ENCODE measurements at places on chromosomes 12 and 14.

- DNase-seq, result peak; percentile 41
Observed at GRCh38 chr12:31390991-31391390, 65.0 kb upstream of the SINHCAF start.

- no peak for DNase-seq
Observed at GRCh38 chr12:12138203-12139154, 67.7 kb downstream of the BCL2L14 start.

DNA sequence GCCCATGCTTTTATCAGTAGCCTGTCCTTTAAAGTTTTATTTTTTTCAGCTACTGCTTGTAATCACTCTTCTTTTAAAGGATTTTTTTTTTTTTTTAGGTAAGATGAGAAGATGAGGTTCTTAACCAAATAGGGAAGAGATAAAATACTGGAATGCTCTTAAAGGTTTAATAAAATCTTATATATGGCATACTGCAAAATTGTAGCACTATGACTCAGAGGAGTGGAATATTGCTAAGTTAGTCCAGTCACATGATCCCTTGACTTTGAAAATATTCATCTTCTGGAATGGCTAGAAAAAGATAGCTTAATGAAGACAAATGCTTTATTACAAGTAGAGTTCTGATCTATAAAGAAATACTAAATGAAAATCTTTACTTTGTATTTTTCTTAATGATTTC, 116.6 kb downstream of the NAV3 start:
- DNase-seq, result no peak

GRCh38 chr14:85052646-85053045, 477.3 kb upstream of the FLRT2 start:
- no peak for DNase-seq

DNA sequence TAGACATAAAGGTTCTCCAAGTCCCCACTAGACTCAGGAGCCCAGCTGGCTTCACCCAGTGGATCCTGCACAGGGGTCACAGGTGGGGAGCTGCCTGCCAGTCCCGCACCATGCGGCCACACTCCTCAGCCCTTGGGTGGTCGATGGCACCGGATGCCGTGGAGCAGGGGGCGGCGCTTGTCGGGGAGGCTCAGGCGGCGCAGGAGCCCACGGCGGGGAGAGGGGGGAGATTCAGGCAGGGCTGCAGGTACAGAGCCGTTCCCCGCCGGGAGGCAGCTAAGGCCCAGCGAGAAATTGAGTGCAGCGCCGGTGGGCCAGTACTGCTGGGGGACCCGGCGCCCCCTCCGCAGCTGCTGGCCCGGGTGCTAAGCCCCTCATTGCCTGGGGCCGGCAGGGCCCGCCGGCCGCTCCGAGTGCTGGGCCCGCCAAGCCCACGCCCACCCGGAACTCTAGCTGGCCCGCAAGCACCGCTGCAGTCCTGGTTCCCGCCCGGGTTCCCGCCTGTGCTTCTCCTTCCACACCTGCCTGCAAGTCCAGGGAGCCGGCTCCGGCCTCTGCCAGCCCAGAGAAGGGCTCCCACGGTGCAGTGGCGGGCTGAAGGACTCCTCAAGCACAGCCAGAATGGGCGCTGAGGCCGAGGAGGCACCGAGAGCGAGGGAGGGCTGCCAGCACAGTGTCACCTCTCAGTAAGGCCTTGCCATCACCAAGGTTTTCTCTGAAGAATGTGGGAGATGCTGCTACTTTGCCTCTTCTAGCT, 58.4 kb upstream of the PPP1R12A start:
- DNase-seq, result no peak

- DNase-seq, result no peak
Observed at GRCh38 chr12:118175823-118176447, 40.0 kb downstream of the PEBP1 start.

GRCh38 chr14:20631023-20631879, 10.2 kb downstream of the OR6S1 start:
- peak; percentile 73 for DNase-seq

- peak; percentile 56 for DNase-seq
Observed at GRCh38 chr12:9405886-9406563, 197.8 kb upstream of the PZP start.

GRCh38 chr12:106387848-106388377, 30.4 kb downstream of the POLR3B start:
- no peak for DNase-seq

- no peak for DNase-seq
Observed at GRCh38 chr14:92160619-92161018, 38.9 kb downstream of the CPSF2 start.

DNA sequence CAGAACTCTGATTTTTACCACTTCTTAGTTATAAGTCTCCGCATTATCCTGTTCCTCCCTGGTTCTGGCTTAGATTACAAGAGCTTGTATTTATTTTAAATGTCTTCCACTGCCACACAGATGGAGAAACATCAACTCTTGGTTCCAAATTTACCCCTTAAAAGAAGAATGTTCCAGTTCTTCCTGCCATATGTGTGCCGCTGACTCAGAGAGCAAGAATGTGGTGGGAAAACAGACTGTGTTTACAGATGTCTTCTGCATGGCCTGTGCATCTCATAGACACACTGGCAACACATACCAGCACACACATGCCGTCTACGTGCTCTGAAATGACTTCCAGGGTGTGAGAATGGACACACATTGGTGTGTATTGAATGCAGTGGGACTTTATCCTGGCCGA, 383.0 kb downstream of the LRIG3 start:
- no peak for DNase-seq

DNA sequence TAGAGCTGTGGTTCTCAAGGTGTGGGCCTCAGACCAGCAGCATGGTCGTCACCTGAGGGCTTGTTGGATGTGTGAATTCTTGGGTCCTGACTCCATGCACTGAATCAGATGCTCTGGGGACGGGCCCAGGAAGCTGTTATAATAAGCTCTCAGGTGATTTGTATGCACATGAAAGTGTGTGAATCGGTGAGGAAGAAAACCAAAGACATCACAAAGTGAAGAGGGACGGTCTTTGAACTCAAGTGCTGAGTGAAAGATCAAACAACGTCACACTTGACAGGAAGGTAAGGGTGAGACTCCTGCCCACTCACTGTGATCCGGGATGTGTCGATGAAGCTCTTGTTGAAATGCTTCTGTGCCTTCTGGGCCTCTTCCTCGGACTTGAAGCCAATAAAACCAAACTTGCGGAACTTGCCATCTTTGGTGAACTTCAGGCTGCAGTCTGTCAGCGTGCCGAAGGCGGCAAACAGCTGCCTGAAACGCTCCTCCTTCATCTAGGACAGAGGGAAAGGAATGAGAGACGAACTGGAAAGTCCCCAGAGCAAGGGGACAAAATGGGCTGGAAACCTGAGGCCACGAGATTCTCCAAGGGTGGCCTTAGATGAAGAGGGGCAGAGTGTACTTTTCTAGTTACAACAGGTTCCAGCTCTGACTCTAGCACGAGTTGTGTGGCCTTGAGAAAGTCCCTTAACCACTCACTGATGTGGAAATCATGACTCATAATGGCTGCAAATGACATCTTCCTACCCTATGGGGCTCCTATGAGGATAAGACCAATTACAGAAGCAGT, 4.0 kb downstream of the RBM19 start:
- DNase-seq, result no peak

- DNase-seq, result no peak
Observed at GRCh38 chr14:46940611-46941010, 289.0 kb upstream of the RPL10L start.

- no peak for DNase-seq
Observed at GRCh38 chr12:3081886-3082285, 4.7 kb downstream of the TSPAN9 start.

GRCh38 chr14:105378199-105378598, 20.1 kb upstream of the TEX22 start:
- no peak for DNase-seq

- DNase-seq, result peak; percentile 23
Observed at GRCh38 chr14:25121337-25122129, 71.6 kb upstream of the STXBP6 start.

- DNase-seq, result peak; percentile 95
Observed at GRCh38 chr14:26598081-26598671, 343 bp upstream of the NOVA1 start.

DNA sequence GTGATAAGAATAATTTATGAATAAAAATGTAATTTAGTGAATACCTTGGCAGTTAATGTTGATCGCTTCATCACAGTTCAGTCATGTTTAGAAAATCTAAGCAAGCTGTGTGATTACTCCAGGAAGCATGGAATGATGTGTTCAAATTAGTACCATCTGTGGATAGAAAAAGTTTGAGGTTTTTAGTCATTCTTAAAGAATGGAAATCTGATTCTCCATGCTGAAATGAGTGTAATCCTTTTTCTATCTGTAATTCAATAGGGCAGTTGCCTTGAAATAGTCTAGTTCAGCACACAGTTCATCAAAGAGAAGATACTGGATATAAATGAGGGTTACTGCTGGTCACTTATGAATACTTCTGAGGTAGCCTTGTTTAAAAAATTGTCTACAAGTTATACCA, 127.2 kb upstream of the MYF6 start:
- DNase-seq, result no peak

- DNase-seq, result no peak
Observed at GRCh38 chr14:64928239-64929013, 14.1 kb downstream of the GPX2 start.

- no peak for DNase-seq
Observed at GRCh38 chr12:3535431-3535841, 44.4 kb downstream of the PRMT8 start.

GRCh38 chr12:28998662-28999120, 150.4 kb upstream of the FAR2 start:
- DNase-seq, result peak; percentile 57

- no peak for DNase-seq
Observed at GRCh38 chr14:92154283-92154942, 32.6 kb downstream of the CPSF2 start.

- DNase-seq, result no peak
Observed at GRCh38 chr12:63152321-63152700, 1.3 kb upstream of the AVPR1A start.

DNA sequence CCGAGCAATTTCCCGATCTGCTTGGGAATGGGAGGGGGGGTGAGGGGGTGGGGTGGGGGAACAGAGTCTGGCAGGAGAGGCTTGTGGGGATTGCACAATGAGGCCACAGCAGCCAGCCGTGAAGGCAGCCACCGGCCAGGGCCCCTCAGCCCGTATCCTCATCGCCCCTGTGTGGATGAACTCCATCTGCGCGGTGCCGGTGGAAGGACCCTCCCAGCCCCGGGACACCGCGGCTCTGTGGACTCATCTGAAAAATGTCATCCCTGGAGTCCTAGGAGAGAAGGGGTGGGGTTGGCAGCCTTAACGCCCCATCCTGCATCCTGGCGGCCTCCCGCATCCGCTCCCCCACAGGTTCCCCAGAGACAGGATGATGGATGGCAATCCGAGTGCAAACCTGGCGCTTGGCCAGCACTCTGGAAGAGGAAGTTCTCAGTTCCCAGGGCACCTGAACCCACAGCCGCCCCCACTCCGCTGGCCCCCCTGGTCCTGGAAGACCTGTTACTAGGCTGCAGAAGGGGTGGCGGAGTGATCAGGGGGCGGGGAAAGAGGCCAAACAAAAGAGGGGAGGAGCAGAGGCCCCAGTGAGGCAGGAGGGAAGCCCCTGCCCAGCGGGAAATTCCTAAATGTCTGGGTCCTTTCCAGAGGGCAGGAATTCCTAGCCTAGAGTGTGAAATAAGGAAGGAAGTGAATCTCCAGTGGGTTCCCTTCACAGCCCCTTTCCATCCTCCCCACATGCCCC, 1.2 kb upstream of the TNFAIP2 start:
- DNase-seq, result peak; percentile 74

DNA sequence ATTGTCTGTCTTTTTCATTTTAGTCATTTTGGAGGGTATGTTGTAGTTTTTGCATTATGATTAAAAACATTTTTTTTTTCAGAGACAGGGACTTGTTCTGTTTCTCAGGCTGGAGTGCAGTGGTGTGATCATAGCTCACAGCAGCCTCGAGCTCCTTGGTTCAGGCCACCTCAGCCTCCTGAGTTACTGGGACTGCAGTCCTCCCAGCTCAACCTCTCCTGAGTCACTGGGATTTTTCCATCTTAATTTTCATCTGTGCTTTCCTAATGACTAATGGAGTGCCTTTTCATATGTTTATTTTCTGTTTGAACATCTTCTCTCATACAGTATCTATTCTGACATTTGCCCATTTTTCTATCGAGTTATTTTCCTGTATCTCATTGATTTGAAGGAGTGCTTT, 52.6 kb downstream of the DYRK2 start:
- no peak for DNase-seq

GRCh38 chr14:89598548-89599186, 181.6 kb upstream of the FOXN3 start:
- no peak for DNase-seq

- DNase-seq, result no peak
Observed at GRCh38 chr12:27500546-27500945, 23.5 kb upstream of the PPFIBP1 start.

DNA sequence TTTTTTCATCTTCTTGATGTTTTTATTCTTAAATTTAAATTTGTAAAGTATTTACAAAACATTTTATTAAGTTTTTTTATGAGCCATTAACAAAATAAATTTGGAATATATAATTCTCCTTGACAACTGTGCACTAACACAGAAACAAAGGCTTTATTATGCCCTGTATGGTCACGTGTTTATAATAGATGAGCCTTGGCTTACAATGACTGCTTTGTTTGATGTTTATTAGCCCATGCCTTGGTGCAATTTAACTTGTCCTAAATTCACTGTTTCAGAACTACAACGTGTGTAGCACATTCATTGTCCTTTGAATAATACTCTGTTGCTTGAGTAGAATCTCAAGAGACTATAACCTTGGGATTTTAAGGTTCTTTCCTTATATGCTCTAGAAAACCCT, 59.8 kb downstream of the CNTN1 start:
- no peak for DNase-seq

GRCh38 chr14:21024585-21025370, at the start of gene NDRG2:
Gene NDRG2, minus strand, starts transcription at chr14:21025061. Its CDS starts 1,746 bp downstream, at chr14:21023315.
- peak; percentile 95 for DNase-seq
